CD4-positive, alpha-beta T cell treated with Interleukin-1 beta for 1 hour (primary cell): ENCODE measurements at places on chromosomes 7 and 10.

DNA sequence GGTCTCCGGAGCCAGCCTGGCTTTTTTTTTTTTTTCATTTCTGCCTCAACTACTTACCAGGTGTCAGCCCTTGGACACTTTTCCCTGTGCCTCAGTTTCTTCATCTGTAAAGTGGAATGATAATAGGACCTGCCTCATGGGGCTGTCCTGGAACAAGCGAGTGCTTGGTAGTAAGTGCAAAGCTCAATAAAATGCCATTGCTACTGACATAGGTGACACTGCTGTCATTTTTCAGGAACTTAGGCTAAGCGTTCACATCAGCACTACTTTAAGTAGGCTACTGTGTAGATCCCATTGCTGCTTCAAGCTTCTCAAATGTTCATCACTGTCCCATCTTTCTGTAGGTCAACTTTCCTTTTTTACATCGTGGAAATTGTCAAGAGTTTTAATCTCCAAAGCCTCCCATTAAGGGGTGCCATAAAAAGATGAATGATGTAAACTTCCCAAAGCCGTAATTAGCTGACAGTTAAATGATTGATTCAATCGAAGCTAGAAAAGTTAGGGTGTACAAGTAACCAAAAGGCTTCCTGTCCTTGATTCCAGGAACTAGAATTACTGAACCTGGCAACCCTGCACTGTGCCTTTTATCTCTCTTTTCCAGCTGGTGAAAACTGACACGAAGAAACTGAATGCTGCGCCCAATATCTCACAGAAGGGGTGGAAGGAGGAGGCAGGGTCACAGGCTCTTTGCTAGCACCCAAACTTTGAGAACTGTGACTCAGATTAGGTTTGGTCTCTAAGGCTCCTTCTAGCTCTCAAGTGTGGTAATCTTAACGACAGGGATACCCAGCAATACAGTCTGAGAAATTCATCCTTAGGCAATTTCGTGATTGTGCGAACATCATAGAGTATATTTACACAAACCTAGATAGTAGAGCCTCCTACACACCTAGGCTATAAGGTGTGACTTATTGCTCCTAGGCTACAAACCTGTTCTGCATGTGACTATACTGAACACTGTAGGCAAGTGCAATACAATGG, 861 bp upstream of the USP6NL start:
- DNase-seq: no peak

DNA sequence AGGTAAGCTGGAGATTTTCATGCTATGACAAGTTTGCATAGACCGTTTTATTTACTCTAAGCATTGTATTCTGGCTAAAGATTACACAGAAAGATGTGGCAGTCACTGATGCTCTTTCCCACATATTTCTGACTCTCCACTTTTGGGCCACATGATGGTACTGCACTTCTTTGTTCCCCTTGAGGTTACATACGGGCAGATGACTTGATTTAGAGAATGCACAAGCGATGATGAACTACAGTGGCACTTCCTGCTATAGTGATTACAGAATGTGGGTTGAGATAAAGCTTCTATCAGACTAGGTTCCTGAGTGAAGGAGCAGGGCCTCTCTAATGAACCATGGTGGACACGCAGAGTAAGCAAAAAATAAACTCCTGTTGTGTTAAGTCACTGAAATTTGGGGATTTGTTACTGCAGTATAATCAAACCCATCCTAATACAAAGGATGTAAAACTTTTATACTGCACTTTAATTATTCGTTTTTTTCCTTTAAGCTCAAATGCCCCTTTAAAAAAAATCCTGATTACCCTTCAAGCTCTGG, 177.9 kb downstream of the TAX1BP1 start:
- DNase-seq: no peak

GRCh38 chr10:28125701-28126100, 126.8 kb upstream of the ODAD2 start:
- no peak for DNase-seq

DNA sequence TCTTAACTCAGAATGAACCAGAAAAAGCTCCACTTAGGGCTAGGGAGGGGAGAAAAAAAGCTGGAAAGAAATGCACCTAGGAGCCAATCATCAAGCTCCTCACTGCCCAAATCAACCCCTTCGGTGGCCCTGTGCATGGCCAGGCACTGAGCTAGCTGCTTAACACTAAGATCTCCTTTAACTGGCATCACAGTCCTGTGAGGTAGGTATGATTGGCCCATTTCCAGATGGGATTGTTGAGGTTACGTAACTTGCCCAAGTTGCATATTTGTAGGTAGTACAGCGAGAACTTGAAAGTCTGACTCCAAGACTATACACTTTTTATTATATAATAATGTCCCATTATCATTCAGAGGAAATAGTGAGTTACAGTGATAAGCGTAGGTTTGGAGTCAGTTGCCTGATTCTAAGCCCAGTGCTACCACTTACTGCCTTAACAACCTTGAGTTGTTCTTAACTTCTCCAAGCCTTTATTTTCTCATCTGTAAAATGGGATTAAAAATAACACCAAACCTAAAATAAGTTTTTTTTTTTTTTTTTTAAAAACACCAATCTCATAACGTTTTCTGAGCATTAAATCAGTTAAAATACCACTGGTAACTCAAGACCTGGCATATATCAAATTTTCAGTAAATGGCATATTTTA, 37.2 kb upstream of the ACSL5 start:
- DNase-seq: no peak

DNA sequence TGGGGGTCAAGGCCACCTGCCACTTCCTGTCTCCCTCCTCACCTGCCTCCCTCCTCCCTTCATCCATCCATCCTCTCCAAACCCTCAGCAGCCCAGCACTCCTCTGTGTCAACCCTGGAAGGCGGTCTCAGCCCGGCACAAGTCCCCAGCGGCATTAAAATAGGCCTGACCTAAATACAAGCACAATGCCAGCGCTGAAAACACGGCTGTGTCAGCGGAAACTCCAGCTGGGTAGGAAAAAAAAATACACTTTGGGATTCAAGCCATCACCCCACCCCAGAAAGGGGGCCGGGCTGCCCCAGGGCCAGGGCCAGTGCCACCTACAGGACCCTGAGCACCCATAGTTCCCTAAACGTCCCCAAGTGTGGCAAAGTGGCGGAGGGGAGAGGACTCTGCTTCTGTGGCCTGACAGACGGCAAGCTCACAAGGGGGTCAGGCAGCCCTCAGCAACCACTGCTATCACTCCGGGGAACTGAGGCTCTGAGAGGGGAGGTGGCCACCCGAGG, 22.7 kb upstream of the GTF2IRD1 start:
- no peak for DNase-seq

GRCh38 chr10:123863721-123864482, 27.7 kb downstream of the CPXM2 start:
- DNase-seq: no peak

DNA sequence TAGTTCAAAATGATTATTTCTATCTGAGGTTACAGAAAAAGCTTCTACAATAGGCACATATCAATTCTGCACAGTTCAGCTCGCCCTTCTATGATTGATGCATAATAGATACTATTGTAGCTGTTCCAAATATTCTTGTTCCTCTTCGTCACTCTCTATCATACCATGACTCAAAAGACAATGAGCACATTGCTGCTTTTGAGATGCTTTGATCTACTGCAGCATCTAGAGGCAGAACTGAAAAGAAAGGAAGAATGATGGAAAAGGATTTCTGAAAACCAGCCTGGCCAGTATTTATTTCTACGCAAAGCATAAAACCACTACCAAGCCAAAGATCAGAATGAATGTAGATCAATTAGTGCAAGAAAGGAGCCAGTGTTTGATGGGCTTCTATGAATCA, 59.3 kb upstream of the PLXDC2 start:
- DNase-seq: no peak

GRCh38 chr10:48377751-48378530, 71.5 kb downstream of the MAPK8 start:
- DNase-seq: no peak

DNA sequence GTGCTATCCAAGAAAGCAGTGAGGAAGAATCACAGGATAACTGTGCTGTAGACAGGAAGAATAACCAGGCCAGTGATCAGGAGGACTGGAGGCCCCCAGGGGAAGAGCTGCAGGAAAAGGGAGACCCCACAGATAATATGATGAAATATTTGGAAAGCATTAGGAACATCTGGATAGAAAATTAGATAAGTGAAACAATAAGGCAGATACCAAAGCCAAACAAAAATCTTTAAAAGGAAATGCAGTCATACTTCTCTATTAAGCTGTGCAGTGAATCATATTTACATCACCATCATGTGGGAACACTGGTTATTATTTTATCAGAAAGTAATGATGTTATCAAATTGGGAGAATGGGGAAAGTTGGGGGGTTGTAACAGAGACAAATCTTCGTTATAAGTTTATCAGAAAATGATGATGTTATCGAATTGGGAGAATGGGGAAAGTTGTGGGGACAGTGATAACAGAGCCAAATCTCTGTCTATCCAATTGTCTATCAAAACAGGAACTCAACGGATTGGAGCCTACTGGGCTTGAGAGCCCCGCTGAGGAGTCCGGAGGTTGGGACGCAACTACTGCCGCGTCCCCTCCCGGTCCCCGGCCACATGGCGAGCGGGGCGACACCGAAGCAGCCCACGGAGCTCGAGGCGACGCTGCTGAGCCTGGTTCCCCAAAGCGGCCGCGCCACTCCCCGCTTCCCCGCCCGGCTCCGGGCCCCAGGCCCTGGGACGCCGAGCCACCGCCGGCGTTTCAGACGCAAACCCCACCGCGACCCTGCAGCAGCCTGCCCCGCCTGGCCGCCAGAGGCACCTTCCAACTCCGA, 14.0 kb upstream of the RALA start:
- peak; percentile 25 for DNase-seq

DNA sequence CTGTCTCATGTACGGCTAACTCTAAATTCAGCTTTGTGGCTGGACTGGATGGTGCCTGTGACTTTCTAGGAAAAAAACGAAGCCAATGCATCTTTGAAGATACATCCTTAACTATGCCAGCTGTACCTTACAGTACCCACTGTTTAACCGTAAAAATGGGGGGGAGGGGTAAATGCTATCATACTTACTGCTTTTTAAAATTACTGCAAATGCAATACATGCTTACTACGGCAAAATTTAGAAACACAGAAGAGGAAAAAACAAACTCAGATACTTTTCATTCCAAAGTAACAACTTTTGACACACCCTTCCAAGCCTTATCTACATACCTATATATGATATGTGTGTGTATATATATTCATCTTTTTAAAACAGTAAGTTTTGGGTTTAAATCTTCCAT, 20.4 kb upstream of the GLCCI1 start:
- no peak for DNase-seq

- no peak for DNase-seq
These were observed 24.5 kb downstream of the LRRC4 start for GRCh38 chr7:128006550-128007302.

DNA sequence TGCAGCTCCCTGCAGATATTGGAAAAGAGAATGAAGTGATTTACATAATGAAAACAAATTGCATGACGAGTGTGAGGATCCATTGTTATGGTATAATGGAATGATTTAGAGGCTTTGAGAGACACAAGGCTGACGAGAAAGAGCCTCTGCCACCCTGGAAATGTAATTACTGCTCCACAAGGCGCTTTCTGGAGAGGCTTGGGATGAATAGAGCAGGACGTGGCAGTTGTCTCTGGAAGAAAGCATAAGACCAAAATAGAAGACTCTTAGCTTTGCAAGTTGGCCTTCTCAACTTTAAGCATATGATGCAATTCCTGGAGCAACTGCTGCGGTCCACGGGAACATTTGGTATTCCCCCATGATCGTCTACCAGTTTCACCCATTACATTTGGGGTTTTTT, 181.9 kb upstream of the TCF7L2 start:
- no peak for DNase-seq

GRCh38 chr7:7969306-7970236, 975 bp downstream of the GLCCI1 start:
- peak; percentile 48 for DNase-seq

DNA sequence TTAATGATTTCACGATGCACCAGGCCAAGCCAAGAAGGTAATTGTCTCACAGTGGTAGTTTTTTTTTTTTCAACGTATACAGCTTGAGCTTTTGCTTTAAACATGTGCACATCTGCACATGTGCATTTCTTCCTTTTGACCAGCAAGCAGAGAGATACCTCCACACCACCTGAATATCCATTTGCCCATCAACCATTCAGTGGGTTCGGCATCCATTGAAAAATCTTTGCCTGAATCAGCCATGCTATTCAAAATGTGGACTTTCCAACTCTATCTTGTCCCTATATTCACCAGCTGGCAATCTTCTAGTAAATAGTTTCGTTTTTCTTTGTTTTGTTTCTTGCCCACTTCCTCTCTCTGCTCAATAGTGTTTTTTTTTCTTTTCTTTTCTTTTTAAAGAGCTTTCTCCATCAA, 7.7 kb upstream of the TRA2A start:
- DNase-seq: no peak

DNA sequence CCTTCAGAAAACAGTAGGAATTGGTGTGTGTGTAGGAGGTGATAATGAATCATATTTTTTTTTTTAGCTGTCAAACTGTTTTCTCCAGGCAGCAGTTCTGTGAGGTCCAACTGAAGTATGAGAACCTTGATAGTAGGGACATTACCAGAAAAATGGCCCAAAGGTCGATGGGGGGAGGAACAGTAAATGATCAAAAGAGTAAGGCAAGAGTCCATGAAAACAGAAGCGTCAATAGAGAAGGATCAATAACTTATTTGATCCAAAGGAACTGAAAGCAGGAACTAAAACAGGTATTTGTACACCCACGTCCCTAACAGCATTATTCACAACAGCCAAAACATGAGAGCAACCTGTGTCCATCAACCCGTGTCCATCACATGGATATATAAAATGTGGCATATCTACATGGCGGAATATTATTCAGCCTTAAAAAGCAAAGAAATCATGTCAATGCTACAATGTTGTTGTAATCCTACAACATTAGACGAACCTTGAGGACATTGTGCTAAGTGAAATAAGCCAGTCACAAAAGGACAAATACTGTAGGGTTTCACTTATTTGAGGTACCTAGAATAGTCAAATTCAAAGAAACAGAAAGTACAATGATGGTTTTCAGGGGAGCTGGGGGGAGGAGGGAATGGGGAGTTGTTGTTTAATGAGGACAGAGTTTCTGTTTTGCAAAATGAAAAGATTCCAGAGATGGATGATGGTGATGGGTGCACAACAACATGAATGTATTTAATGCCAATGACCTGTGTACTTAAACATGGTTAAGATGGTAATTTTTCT, 214.0 kb upstream of the KLF14 start:
- DNase-seq: no peak

DNA sequence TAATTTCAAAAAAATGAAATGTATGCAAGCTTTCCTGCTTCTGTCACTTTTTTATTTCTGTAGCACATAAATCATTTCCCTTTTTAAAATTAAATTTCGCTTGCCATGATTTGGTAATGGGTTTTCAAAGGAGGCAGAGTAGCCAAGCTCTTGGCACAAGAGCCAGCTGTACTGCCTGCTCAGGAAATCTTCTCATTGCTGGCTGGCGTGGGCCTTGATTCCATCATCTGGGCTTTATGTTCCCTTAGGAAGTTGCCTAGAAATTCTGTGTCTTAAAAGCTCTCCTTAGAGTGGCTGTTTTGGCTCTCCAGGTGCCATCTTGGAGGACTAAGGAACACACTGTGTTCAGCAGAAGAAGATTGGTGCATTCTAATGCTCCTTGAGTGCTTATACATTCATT, 107.4 kb downstream of the ARID5B start:
- DNase-seq: no peak

GRCh38 chr7:77800158-77800557, 1.6 kb downstream of the PHTF2 start:
- no peak for DNase-seq

- DNase-seq: no peak
These were observed 9.0 kb downstream of the SFRP5 start for GRCh38 chr10:97762816-97763215.

GRCh38 chr7:111729483-111729882, 167.2 kb upstream of the IMMP2L start:
- DNase-seq: no peak

- no peak for DNase-seq
These were observed 168.4 kb downstream of the BTAF1 start for GRCh38 chr10:92091965-92092364.
